GM18507 (cell line): ENCODE measurements at places on chromosomes 5 and 9.

- DNase-seq = no peak
These were observed 45.7 kb downstream of the TEX10 start for GRCh38 chr9:100307080-100307479.

- DNase-seq = no peak
These were observed 925.3 kb downstream of the TLE4 start for GRCh38 chr9:80496901-80497556.

DNA sequence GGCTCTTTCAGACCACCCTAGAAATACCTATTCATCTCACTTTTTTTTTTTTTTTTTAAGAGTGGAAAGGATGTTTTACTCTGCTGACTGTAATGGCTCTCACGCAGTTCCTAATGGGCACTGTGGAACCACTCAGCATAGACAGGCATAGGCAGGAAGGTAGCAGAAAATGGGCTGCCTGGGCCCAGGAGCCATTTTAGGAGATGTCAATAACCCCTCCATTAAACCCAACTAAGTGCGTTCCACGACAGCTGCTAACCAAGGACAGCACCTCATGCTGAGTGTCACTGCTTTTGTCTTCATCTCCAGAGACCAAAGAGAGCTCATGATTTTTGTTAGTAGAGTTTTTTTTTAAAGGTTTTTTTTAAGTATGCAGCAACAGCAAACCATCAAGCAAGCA is 15.3 kb downstream of the MAP1B start:
- DNase-seq = no peak

DNA sequence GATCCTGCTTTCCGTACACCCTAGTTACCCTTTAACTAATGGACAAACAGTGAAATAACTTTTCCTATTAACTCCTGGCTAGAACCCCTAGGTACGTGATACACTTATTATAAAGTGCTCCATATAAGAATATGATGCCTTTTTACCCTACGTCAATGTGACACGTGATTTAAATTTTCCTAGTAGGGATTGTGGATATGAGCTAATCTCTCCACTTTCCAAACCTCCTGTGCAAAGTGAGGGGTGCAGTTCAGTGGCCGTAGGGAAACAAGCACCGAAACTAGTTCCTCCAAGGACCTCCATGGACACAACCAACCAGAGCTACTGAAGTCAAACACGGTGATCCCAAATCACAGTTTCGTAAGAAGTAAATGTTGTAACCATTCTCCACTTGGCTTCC is 19.3 kb downstream of the NFIB start:
- DNase-seq = no peak

DNA sequence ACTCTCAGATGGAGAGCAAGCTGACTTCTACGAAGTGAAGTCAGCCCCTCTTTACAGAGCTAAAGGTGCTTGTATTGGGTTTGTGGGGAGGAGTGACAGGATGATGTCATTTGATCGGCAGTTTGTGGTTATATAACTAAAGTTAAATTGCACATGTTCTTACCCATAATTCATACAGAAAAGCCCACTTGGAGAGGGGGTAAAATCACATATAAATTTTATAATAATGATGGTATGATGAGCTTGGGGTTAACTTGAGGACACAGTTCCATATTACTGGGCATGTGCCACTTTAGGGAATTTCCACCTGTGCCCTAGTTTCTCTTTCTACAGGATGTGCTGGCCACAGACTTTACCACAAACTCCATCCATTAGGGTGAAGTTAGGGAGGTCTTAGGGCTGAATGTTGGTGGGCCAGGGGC is 1178.6 kb upstream of the CDH9 start:
- no peak for DNase-seq

DNA sequence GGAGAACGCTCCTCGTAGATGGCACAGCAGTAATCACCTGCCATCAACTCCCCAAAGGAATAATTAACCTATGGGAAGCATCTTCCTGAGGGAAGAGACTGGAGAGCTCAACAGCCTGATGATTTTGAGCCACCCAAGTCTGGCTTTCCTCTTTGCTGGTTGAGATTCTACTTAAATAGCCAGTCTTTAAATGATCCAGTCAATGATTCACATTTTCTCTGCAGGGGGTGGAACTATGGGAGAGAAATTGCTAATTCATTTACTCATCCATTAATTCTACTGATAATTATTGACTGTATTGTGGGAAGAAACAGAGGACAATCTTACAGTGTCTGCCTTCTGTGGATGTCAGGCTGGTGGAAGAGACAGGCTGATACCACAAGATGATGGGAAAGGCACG is 355.0 kb upstream of the PANK3 start:
- no peak for DNase-seq

- no peak for DNase-seq
These were observed 176.0 kb upstream of the ZNF608 start for GRCh38 chr5:124922255-124922975.

DNA sequence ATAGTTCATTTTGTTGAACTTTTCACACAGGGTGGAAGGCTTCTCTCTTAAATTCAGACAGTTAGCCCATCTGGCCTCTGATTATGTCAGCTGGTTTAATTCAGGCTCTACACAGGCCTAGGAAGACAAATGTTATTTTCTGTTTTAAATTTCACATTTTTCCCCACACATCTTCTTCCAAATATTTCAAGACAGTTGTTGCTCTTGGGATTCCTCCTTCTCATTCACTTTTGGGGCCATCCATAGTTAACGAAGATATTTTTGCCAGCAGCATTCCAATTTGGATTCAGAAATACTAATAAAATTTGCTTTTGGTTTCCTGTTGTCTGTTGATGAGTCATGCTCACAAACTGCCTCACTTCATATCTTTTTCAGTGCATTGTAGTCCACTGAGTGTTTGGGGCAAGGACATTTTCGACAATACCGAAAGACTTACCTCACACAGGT is 475.4 kb downstream of the DMAC1 start:
- no peak for DNase-seq

GRCh38 chr9:92180669-92181181 is 65.5 kb upstream of the SPTLC1 start:
- DNase-seq = no peak

DNA sequence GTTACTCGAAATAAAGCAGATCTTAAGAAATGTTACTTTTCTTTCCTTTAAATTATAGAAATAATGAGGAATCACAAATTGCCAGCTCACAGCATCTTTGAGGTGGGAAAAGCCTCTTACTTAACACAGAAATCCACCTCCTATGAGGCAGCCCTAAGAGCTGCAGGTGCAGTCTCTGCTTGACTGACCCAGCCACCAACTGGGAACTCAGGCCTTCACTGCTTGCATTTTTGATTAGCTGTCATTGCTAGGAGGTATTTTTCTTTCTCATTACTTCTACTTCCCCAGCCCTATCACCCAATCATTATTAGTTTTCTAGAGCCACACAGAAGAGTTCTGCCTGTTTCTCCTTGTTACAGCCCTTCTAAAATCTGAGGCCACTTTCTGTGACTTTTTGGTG is 416.5 kb upstream of the KLF4 start:
- DNase-seq = no peak

- no peak for DNase-seq
These were observed 129.4 kb upstream of the GPR151 start for GRCh38 chr5:146645342-146645741.

DNA sequence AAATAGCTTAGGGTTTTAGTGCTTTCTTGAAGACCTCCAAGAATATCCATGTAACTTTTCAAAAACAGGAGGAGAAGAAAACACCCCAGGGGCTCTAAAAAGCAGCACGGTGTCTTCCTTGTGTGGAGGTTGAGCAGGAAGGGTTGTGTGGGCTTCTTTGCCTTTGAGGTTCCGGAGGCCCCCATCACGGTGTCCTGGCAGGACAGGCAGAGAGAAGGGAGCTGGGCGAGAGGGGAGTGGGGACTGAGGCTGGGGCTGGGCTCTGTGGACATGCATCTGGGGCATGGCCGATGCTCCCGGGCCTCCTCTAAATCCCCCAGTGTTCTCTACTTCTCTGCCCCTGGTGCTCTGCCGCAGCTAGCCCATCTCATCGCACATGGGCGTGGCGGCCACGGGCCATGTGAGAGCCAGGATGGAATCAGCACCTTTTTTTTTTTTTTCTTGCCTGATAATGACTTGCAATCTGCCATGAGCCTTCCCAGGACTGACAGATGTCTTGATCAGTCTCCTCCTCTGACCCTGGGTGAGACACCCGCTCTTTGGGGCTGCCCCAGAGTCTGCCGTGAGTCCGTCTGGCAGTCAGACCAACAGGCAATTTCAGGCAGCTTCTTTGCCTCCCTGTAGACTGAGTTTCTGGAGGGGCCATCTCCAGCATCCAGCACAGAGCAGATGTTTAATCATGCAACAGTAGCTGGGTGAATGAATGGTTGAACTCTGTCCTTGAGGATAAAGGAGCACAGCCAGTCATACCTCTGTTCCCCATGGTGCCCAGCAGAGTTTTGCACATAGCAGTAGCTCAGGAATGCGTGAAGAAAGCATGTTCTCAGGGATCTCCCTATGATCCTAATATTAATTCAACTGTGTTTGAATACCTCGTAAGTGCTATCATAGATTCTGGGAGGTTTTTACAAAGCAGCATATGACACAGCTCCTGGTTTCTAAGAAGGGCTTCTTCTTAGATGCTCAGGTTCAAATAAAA is 12.1 kb downstream of the CXCL14 start:
- DNase-seq = no peak

DNA sequence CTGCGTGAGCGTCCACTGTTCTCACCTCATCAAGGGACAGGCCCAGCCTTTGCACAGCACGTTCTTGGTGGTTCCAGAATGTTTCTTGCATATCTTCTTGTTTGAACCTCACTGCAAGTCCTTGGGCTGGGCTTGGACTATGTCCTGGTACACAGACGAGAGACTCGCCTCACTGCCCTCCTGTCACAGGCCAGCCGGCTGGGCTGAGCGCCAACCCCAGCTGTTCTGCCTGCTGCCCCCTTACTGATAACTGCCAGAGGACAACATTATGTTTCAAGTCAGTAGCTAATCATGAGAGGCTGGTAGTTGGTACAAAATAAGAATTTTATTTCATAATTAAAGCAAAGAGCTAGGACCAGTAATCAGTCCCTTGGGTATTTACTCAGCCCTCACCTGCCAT is 52.8 kb upstream of the LRRTM2 start:
- no peak for DNase-seq

DNA sequence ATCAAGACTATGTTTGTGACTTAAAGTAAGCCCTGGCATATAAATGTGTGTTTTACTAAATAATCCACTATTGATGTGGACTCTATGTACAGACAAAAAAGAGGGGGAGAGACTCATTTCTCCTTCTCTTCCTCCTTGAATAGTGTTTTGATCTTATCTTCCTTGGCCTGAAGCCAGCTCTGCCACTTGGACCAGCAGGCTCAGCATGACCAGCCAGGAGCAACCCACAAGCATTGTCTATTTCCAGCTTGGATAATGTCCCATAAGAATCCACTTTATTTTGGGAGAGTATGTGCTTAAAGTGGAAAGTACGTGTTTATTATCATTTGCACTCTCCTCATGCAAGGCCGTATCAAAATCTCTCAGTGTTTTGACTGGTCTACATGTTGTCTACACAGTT is 23.8 kb upstream of the SLC46A2 start:
- no peak for DNase-seq

GRCh38 chr5:65252977-65253376 is 228.7 kb downstream of the ADAMTS6 start:
- no peak for DNase-seq

DNA sequence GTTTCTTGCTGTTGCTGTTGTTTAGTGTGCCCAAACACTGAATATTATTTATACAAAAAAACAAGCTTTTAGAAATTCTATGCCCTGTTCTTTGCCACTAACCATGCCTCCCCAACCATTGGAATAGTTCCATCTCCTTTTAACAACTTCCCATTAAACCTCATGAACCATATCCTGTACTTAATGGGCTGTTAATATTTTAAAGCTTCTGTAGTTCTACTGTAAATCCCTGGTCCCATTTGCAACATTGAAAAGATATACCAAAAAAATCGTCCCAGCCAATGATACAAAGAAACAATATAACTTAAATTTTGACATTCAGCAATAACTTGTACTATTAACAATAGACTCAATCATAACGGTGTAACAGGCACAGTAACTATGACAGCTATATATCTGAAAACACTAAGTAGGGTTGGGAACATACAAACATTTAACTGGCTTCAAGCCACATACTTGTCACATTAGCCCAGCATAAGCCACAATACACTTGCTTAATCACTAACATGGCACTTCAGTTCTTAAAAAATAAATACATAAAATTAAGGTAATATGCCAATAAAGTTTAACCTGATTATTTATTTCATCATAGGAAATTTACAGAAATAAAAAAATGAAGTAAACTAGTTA is 86.1 kb downstream of the ADAMTS6 start:
- DNase-seq = no peak

GRCh38 chr5:79630444-79630843 is 18.2 kb downstream of the TENT2 start:
- no peak for DNase-seq

DNA sequence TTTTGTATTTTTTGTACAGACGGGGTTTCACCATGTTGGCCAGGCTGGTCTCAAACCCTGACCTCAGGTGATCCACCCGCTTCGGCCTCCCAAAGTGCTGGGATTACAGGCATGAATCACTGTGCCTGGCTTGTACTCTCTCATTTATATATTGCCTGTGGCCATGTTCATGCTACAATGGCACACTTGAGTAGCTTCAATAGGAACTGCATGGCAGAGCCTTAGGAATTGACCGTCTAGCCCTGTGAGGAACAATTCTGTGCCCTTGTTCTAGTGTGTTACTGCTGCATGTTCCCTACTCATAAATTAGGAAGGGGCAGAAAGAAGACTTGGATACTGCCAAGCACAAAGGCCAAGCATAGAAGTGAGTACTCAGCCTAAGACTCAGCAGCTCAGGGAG is 104.2 kb downstream of the LIFR start:
- no peak for DNase-seq

DNA sequence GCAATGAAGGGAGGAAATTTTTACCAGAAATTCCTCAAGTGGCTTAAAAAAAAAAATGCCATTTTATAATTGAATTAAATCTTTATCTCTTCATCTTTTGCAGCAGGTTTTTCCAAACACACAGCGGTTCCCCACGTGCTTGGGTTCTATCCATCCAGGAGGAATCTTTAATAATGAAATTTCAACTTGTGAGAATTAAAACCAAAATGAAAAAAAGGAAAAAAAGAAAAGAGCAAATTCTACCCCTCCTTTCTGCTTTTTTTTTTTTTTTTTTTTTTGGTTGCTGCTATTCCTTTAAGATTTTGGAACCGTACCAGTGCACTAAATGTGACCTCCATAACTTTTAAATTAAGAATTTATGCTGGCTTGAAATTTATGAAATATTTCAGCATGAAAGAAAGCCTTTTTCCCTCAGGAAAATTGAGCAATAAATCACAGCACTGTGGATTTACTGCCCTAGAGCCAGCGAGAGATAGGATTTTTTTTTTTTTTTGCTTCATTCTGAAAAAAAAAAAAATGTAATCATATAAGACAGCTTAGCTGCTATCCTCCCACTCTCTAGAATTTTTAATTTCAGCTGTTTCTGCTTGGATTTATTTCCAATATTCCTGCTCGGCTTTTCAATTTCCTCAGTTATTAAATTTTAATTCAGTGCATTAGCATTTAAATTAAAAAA is 88.5 kb downstream of the ZNF618 start:
- DNase-seq = no peak
